HepG2 (cell line): ENCODE measurements at places on chromosomes 5 and 9. TPM values are rescaled to one million over a fixed set of nuclear protein-coding genes. Genes with fewer than 3 reads are reported as not detected.

SLC34A3 gene
- 0.38 and 1.0 TPM in 2 replicates for total RNA-seq

CER1 gene
- not detected in 2 replicates for total RNA-seq

PSMB7 gene
- total RNA-seq, result 259 and 395 TPM in 2 replicates

ARHGEF37 gene
- total RNA-seq, result 0.27 TPM in 1 of 2 replicates, not detected in the other

DNA sequence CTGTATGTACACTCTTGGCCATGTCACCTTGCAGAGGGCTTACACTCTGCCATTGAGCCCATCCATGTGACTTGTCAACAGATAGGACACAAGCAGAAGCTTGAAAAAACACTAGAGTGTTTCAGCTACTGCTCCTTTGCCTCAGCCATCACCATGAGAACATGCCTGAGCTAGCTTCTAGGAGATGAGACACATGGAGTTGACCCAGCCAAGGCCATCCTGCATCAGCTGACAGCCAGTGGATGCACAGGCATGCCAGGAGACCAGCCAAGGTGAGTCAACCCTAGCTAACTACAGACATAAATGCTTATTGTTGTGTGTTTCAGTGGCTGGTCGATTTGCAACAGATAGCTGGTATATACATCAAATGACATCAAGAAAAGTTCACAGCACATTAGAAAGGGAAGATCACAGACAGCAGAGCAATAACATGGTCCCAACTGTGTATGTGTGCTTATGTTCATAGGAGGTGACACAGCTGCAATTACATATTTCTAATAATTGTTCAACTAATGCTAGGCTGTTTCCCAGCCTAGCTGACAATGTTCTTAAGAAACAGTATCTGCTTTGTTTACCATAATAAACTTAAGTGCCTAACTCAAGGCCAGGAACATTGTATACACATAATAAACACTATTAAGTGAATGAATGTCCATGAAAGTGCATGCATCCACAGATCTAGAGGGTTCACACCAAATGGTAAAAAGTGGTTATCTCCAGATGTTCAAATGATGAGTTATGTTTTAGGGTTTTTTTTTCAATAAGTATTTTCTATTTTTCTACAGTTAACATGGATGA lies 105.7 kb downstream of the SPOCK1 start:
- no peak overlapping the region for H3K4me3 ChIP-seq
- DNase-seq, result no peak
- H3K36me3 ChIP-seq, result no peaks in the 10 kb centered on the region
- H3K4me1 ChIP-seq, result no peaks in the 10 kb centered on the region
- no peak overlapping the region for H3K27ac ChIP-seq

- H3K27me3 ChIP-seq, result no peaks in the 10 kb centered on the region; the same call in 1 of the 2 replicates
- H3K4me1 ChIP-seq, result no peaks in the 10 kb centered on the region
- H3K36me3 ChIP-seq, result no peaks in the 10 kb centered on the region
- no peak overlapping the region for H3K27ac ChIP-seq
Observed at GRCh38 chr5:76199336-76200318, 116.4 kb downstream of the SV2C start.

DNA sequence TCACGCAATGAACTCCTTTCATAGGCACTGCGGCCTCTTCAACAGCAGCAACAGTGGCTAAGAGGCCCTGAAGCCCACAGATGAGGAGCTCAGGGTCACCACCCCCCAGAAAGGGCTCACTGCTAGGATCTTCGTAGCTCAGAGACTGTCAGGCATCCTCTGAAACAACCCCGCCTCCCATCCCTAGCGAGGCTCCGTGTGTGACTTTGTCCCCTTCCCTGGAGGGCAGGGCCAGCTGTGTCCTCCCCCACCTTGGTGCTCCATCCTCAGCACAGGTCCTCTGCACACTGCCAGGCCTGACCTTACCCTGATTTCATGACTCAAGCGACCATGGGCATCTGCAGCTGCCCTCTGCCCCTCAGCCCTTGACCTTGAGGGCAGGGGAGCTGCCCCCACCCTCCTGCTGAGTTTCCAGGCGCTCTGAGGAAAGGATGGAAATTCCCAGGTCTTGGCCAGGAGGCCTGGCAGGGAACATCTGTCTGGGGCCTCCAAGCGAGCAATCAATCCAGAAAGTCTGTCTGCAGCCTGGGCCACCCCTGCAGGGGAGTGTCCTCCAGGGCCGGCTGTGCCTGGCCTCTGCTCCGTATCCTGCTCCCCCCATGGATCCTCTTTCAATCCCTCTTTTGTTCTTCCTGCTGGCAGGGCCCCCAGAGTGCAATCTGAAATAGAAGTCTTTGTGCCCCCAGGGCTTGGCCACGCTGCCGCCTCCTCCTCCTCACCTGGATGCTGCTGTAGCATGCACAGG lies 6.8 kb upstream of the IRX4 start:
- H3K27ac ChIP-seq, result no peak overlapping the region
- H3K4me1 ChIP-seq, result no peaks in the 10 kb centered on the region
- no peak overlapping the region for H3K4me3 ChIP-seq
- peaks cover 10% of the 10 kb centered on the region; the same call in 1 of the 2 replicates for H3K27me3 ChIP-seq
- H3K36me3 ChIP-seq, result no peaks in the 10 kb centered on the region

- no peak overlapping the region for H3K27ac ChIP-seq
- H3K27me3 ChIP-seq, result no peaks in the 10 kb centered on the region; the same call in 1 of the 2 replicates
- no peaks in the 10 kb centered on the region for H3K36me3 ChIP-seq
Observed at GRCh38 chr5:75828029-75828428, 110.8 kb upstream of the POC5 start.

GRCh38 chr5:132418881-132419280 lies 49.4 kb downstream of the SLC22A5 start:
- no peak for DNase-seq
- H3K4me1 ChIP-seq, result peaks cover 52% of the 10 kb centered on the region
- H3K27me3 ChIP-seq, result no peaks in the 10 kb centered on the region
- H3K4me3 ChIP-seq, result no peak overlapping the region

DNA sequence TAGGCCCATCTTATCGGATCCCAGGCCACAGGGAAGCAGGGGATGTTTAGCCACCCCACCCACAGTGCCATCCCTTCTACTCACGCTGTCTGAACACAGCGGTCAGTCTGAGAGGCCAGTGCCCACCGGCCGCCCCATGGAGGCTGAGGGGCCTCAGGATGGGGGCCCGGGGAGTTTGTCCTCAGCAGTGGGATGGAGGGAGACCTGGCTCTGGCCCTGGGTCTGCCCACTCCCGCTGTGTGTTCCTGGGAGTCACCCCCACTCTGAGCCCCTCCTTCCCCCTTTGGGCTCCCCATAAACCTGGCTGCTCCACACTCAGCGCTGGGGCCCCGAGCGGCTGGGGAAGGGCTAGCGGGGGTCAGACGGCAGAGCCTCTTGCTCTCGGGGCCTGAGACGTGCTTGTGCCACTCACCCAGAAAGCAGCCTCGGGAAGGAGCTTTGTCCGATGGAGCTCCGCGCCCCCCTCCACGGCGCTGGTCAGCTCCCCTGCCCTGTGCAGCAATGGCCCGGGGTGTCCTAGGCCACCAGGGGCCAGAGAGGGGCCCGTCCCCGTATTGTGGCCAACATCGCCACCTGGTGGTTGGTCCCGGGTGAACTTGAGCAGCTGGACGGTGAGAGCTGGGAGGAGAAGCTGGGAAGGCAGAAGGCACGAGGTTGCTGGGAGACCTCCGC lies 10.9 kb upstream of the LAMC3 start:
- H3K27ac ChIP-seq, result no peak overlapping the region
- no peaks in the 10 kb centered on the region for H3K36me3 ChIP-seq
- peaks cover 85% of the 10 kb centered on the region for H3K27me3 ChIP-seq
- DNase-seq, result peak; percentile 56

DNA sequence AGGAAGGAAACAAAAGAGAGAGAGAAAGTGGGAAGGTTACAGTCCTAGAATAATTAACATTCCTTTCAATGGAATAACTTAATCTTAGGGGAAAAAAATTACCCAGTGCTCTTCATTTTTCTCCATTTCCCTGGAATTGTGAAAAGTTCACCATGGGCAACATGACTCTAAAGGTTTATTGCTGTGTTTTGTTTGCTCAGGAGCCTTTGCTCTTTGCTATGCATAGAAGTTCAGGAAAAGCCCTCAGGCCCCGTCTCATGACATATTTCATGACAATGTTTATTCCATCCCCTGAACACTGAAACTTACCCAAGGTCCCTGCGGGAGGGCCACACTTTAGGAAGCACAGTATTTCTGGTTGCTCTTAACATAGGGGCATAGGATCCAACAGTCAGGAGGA lies 9.8 kb upstream of the CTSL start:
- H3K4me1 ChIP-seq, result peaks cover 49% of the 10 kb centered on the region
- H3K36me3 ChIP-seq, result no peaks in the 10 kb centered on the region
- no peak overlapping the region for H3K27ac ChIP-seq
- H3K27me3 ChIP-seq, result peaks cover 17% of the 10 kb centered on the region; the same call in 2 of the 3 replicates

DNA sequence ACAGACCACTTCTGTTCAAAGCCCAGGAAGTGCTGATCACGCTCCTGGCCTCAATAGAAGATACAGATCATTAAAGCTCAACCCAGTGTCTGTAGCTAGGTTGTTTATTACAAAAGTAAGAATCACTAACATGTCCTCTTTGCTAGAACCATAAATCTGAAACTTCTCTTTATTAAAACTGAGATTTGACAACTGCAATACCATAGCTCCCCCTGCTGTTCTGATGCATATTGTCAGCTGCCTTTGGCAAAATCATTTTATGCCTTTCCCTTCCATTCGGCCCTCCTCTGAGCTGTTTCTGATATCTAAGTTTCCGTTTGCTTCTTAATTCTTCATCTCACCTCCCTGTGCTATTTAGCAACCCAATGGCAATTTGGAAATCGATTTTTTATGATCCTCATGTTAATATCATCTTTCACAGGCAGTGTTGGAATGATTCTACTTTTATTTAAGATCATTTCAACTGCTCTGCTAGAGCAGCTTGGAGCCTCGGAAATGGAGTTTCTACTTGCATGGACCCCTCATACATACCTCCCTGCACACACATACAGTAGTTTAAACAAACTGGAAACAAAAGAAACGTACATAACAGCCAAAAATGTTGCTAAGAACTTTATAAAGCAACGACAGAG lies 998.8 kb downstream of the MAT2B start:
- no peaks in the 10 kb centered on the region for H3K27me3 ChIP-seq
- H3K27ac ChIP-seq, result no peak overlapping the region
- peak; percentile 34 for DNase-seq
- no peaks in the 10 kb centered on the region for H3K4me1 ChIP-seq

DNA sequence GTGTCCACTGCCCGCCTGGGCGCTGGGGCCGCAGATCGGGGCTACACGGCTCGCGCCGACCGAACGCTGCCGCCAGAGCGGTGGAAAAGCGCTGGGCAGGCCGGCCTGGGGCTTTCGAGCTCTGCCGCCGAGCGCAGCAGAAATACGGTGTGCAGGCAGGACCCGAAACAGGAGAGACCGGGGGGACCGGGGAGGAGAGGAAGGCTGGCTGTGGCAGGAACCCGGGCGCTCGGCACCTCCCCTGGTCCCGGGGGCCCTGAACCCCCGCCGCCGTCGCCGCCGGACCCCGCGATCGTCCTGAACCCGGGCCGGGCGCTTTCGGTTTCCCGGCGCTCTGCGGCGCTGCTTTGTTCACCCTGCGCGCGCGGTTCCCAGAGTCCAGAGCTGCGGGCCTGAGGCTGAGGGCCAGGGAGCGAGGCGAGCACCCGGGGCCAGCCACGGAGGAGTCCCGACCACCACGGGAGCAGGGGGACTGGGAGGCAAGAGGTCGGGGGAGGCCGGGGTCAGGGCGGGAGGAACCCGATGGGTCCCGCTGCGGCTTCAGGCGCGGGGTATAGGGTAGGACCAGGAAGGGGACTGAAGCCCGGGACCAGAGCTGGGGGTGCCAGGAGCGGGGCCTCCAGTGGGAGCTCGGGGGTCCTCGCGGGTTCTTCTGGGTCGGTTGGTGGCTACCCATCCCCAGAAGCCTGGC lies 12.0 kb downstream of the IRX2 start:
- DNase-seq, result no peak
- no peak overlapping the region for H3K27ac ChIP-seq
- peaks cover 24% of the 10 kb centered on the region; the same call in 2 of the 3 replicates for H3K27me3 ChIP-seq
- no peak overlapping the region for H3K4me3 ChIP-seq
- no peaks in the 10 kb centered on the region for H3K36me3 ChIP-seq

DNA sequence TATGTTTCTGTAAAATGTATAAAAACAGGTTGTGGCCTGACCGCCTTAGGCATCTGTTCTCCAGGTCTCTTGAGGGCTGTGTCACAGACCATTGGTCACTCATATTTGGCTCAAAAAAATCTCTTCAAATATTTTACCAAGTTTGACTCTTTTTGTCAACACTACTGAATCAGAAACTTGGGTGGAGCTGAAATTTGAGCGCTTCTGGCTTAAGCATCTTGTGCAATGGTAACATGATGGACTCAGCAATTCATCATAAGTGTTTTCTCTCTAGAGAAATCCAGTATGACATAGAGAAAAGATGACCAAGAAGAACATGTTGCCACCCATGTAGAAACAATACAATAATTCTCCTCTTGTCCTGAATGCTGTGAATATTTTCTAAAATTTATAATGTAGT lies 387.9 kb downstream of the MAT2B start:
- H3K36me3 ChIP-seq, result no peaks in the 10 kb centered on the region
- H3K27ac ChIP-seq, result no peak overlapping the region
- no peaks in the 10 kb centered on the region for H3K27me3 ChIP-seq
- H3K4me1 ChIP-seq, result no peaks in the 10 kb centered on the region
- no peak overlapping the region for H3K4me3 ChIP-seq

- no peaks in the 10 kb centered on the region for H3K36me3 ChIP-seq
- H3K27me3 ChIP-seq, result no peaks in the 10 kb centered on the region
- H3K27ac ChIP-seq, result no peak overlapping the region
- H3K4me3 ChIP-seq, result no peak overlapping the region
- DNase-seq, result no peak
- H3K4me1 ChIP-seq, result no peaks in the 10 kb centered on the region
Observed at GRCh38 chr9:106697750-106698502, 165.0 kb upstream of the ZNF462 start.
